Fibroblast of lung (primary cell): ENCODE measurements at places on chromosomes 13 and 19.
A peak's percentile ranks its signal among the peaks of the same experiment; 100 is the strongest.

DNA sequence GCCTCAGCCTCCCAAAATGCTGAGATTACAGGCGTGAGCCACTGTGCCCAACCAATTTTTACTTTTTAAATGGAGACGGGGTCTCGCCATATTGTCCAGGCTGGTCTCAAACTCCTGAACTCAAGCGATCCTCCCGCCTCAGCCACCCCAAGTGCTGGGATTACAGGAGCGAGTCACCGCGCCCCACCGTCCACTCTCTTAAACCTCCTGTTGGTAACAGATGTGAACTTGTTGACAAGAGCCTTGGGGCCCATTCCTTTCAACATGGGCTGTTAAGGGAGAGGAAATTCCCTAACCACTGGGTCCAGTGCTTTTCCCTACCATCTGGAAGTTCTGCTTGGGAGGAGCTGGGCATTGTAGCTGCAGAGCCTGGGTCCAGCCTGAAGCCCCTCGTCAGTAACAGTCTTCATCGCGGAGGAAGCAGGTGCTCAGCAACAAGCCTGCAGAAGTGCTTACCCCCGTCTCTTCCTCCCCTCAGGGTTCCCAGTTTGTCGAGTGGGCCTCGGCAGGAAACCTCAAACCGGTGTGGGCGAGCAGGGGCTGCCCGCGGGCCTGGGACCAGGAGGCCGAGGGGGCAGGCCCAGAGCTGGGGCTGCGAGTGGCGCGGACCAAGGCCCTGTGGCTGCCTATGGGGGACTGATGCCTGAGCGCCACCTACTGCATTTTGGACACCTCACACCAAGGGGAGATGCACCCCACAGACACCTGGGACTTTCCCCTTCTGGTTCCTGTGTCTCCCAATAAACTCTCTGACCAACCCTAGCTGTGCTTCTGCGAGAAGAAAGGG is 4.0 kb upstream of the FLT3LG start:
- no peak for DNase-seq

GRCh38 chr13:32203221-32203620 is 111.9 kb downstream of the ZAR1L start:
- no peak for DNase-seq

DNA sequence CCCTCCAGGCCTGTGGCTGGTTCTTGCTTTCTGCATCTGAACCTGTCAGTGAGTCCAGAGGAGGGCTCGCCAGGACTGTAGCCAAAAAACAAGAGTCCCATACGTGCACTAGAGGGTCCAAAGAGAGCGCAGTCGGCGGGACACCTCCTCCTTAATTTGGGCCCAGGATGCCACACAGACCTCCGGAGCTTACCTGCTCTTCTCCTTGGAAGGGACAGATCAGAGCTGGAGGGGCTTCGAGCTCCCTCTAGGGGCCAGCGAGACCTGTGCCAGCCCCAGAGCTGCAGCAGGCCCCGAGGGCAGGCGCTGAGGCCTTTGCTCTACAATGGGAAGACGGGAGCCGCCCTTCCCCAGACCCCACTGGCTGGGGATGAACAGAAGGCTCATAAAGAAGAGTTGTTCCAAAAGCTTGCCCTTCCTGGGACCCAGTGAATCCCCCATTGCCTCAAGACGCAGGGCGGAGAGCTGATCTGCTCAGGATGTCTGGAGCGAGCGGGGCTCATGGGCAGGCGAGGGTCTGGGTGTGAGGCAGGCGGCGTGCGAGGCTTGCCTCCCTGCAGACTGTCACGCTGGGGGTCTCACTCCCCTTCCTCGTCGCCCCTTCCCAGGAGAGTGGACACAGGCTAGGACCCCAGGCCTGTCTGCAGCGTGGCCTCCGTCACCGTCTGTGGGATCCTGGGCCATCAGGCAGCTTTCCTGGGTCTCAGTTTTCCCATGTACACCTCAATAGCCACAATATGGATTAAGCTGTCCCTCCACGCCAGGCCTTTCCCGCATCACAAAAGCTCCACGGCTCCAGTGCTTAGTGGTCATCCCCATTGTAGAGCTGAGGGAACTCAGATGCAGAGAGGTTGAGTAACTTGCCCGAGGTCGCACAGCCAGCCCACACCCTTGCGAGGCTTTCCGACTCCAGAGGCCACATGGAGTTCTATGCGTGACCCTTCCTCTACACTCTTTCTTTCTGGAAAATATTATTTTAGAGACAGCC is 46.9 kb upstream of the VSTM2B start:
- DNase-seq: no peak

GRCh38 chr13:96068729-96069128 is 15.5 kb upstream of the UGGT2 start:
- no peak for DNase-seq

DNA sequence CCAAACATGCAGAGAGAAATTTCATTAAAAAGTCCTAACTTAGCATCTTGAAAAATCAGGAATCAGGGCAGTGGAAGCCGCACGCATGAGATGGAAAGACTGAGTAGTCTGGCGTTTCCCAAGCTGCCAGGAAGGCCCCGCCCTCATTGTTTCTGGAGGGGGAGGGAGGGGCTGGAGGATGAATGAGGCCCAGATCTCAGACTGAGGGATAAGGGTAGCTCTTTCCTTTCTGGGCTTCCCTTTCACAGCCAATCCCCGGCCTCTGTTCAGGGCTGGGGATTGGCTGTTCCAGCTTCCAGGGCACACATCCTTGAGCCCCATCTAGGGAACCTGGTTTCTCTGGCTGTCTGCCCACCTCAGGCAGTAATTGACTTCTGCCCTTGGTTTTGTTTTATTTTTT is 7.3 kb downstream of the C19orf53 start:
- peak; percentile 75 for DNase-seq

GRCh38 chr19:33385956-33386355 is 12.4 kb downstream of the CEBPG start:
- no peak for DNase-seq

DNA sequence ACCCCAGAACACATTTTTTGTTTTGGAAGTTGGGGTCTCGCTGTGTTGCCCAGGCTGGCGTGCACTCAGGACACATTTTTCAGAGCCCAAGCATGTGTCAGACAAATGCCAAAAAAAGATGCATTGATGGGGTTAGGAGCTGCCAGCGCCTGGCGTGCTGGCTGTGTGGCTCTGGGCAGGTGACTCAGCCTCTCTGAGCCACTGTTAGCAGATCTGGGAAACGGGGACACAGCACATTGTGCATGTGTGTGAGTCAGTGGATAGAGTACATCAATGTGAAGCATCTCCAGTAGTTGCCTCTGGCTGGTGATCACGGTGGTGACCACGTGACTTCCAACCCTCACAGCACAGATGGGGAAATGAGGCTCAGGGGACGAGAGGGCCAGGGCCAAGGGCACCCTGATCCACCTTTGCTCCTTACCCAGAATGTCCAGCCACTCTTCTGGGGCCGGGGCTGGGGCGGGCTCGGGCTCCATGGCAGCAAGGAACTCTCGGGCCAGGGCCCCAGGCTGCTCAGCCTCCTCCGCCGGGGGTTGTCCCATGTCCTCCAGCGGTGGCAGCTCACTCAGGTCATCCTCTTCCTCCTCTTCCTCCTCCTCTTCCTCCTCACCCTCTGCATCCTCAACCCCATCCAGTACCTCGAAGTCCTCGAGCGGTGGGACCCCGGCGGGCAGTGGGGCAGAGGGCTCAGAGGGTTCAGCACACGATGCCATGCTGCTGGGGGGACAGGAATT is 1.9 kb downstream of the FKBP8 start:
- no peak for DNase-seq

GRCh38 chr13:28761586-28761985 is 42.8 kb upstream of the SLC46A3 start:
- DNase-seq: peak; percentile 13

DNA sequence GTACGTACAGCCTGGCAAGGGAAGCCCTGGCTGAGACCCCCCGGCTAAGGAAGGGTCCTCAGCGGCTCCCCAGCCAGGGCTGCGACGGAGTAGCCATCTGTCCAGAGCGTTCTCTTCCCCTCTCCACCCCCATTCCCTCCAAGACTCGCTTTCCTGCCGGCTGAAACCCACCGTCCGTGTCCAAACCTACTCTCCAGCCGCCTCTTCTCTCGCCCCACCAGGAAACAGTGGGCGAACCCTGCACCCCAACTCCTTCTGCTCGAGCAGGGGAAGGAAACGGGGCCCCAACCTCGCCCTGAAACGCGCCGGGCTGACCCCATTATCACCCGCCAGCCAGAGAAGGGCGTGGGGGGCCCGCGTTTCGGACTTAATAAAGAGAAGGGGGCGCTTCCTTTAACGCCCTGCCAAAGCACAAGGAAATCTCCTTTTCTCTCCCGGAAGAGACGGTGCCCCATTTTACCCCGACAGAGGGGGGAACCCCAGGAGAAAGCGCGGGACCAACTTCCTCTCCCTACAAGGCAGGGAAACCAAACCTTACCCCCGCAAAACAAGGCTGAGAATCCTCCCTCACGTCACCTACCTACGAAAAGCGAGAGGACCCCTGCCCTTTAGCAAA is 2.5 kb downstream of the ZC3H4 start:
- no peak for DNase-seq

- DNase-seq: no peak
Observed at GRCh38 chr19:3099347-3100145, 5.4 kb downstream of the GNA11 start.

DNA sequence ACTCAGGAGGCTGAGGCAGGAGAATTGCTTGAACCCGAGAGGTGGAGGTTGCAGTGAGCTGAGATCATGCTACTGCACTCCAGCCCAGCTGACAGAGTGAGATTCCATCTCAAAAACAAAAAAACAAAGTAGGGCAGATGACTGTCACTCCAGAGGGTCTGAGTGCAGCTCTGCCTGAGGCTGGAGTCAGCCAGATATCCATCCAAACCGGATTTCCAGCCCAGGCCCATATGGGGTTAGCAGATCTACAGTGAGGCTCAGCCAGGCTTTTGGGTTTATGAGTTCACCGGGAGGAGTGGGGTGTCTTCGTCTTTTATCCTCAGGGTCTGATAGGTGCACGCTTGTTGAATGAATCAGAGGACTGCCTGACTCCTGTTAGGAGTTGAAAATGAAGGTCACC is 19.0 kb downstream of the LAMP1 start:
- no peak for DNase-seq

DNA sequence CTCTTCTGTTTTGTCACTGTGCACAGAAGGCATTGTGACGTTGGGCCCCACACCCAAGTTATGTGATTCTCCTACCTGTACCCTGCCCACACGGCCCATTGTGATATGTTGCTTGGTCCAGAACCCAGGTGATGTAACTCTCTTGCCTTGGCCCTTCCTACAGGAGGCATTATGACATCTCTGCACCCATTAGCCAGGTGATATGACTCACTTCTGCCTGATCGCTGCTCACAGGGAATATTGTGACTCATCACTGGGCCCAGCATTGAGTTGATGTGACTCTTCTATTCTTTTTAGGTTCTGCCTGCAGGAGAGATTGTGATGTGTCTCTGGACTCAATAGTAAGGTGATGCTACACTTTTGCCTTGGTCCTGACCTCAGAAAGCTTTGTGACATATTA is 65.4 kb upstream of the ZNF91 start:
- no peak for DNase-seq
